ENCODE measurements at places on chromosomes 16 and 17.

DNA sequence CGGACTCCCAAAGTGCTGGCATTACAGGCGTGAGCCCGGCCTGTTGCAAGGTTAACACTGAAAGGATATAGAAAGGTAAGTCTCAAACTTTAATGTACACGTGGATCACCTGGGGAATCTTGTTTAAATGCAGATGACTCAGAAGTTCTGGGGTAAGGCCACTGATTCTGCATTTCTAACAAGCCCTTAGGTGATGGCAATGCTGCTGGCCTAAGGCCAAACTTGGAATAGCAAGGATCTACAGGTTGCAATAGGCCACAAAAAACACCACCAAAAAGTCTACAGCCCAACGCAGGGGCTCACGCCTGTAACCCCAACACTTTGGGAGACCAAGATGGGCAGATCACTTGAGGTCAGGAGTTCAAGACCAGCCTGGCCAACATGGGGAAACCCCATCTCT lies 4.2 kb downstream of the CMTM4 start:
- no peak for DNase-seq

- no peak for DNase-seq
These were observed 14.2 kb upstream of the ADGRG3 start for GRCh38 chr16:57653936-57654335.

DNA sequence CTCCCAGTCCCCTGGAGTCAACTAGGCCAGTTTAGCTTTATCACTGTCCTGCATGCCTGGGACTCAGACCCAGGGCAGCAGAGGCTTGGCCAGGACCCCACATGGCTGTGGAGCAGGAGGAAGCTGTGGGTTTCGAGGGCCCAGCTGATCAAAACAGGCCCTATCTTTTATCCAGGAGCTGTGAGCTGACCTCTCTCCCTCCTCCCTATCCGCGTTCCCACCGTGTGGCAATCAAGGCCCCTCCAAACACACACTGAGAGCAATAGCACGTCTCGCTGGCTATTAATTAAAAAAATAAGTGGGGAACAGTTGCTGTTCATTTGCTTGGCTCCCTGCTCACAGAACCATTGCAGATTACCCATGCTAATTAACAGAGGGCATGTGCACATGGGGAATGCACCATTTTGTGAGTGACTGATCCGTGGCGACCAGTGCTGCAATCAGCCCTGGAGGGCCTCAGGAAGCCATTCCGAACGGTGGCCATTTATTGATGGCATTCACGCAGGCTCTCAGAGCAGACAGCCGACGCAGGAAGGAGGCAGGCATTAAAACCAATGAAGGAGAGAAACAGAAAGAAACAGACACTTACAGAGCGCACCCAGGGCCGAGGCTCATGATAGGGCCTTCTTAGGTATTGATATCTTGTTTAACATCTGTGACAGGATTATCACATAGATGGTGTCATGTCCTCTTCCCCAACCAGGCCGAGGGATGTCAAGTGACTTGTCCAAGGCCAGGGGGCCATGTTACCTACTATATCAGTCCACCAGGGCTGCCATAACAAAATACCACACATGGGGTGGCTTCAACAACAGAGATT lies 157.1 kb downstream of the KATNIP start:
- no peak for DNase-seq

DNA sequence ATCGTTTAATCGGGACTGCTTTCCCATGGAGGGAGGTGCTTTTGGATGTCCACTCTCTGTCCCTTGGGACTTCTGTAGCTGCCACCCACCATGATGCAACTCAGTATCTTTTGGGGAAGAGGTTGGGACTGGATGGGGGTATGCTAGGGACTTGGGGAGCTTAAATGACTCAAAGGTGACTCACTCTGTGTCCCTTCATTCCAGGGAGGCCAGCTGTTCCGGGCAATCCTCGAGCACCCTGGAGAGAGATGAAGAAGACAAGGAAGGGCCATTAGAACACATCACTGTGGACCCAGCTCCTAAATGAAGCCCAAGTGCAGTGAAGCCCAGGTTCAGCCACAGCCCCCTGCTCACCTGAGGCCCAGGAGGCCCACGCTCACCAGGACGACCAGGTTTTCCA lies 4.6 kb downstream of the COL1A1 start:
- no peak for DNase-seq

GRCh38 chr16:56013962-56014552 lies 138.9 kb upstream of the CES5A start:
- DNase-seq: peak; percentile 44

- no peak for DNase-seq
These were observed 9.6 kb upstream of the EIF1 start for GRCh38 chr17:41678907-41679739.

DNA sequence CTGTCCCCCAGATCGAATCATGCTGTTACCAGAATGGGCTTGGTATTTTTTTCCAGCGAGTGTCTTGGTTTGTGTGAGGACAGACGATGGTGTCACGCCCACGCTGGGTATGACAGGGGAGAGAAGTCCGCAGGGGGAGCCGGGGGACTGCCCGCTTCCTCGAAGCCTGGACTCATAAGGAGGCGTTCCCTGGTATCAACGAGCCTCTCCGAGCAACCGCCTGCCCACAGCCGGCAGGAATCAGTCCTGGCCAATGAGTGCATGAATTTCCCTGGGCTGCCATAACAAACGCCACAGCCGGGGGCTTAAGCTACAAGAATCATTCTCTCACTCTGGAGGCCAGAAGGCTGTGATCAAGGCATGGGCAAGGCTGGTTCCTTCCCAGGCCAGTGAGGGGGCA lies 26.1 kb upstream of the JPH3 start:
- no peak for DNase-seq

DNA sequence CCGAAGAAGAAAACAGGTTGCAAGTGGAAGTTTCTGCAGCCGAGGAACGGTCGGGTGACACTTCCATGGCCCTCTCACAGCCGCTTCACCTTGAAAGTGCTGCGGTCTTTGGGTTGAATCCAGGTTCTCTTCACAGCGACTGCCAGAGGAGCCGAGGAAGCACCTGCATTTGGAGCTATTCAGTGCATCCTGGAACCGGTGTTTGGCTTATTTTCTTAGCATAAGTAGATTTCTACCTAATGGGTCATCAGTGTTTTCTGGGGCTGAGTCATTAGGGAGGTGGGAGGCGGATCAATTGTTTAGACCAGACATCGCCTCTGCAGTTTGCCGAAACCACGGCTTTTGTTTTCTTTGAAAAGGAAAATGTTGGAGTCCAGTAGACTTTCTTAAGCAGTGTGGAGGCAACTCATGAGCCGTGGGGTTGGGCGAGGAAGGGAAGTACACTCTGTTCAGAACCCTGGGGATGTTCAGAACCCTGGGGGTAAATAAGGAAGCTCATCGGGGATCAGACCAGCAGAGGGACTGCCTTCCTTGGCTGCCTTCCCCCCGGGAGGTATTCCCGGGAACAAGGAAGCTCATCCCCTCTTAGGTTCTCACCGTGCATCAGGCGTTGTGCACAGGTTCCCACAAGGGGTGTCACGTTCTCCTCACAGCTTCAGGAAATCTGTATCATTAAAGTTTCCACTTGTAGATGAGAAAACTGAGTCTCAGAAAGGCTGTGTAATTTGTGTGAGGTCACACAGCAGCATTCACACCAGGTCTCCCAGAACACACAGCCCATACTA lies 361.5 kb downstream of the SNX29 start:
- DNase-seq: peak; percentile 82

GRCh38 chr16:79151-80054 lies 1.4 kb downstream of the MPG start:
- DNase-seq: no peak

- DNase-seq: no peak
These were observed 73.9 kb upstream of the C16orf82 start for GRCh38 chr16:26992666-26993349.

DNA sequence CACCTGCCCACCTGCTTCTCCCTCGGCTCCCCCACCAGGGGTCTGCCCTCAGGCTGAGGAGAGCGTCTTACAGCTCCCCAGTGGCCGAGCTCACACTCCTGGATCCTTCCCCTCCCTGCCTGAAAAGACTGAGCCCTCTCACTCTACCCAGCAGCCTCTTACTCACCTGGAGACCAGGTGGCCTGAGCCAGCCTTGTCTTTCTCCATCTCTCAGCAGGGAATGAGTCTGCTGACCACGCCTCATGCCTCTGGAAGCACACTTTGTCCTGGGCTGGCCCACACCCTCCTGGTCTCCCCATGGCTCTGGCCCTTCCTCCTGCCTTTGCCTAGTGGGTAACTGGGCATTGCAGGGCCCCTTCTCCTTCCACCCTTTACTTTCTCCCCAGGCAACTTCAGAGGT lies 177.2 kb downstream of the ENGASE start:
- DNase-seq: no peak

- no peak for DNase-seq
These were observed 3.6 kb upstream of the MAP3K14 start for GRCh38 chr17:45320349-45320930.

DNA sequence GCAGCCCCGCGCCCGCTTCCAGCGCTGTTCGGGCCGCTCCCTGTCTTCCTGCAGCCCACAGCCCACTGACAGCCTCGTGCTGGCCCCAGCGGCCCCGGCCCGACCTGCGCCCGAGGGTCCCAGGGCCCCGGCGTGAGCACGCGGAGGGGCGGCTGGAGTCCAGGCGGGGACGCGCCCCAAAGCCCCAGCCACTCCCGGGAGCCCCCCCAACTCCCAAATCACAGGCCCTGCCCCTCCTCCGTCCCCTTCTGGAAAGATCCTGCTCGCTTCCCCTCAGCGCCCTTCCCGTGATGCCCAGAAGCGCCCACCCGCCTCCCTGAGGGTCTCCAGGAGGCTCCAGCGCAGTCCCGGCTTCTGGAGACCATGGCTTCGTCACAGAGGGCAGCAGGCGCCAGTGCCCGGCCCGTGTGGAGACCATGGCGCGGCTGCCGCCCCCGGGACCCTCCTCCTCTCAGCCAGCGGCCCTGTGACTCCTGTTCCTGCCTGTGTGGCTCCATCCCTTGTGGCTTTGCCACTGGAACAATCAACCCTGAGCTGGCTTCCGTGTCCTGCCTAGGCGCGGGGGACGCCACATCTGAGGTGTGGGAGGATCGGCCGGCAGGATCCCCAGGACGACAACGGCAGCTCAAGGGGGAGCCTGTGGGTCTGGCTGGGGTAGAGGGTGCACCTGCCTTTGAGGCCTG lies 3.9 kb downstream of the UTS2R start:
- no peak for DNase-seq

GRCh38 chr16:10494343-10495030 lies 85.9 kb downstream of the EMP2 start:
- DNase-seq: no peak

GRCh38 chr17:51079049-51079448 lies 41.6 kb downstream of the SPAG9 start:
- no peak for DNase-seq

DNA sequence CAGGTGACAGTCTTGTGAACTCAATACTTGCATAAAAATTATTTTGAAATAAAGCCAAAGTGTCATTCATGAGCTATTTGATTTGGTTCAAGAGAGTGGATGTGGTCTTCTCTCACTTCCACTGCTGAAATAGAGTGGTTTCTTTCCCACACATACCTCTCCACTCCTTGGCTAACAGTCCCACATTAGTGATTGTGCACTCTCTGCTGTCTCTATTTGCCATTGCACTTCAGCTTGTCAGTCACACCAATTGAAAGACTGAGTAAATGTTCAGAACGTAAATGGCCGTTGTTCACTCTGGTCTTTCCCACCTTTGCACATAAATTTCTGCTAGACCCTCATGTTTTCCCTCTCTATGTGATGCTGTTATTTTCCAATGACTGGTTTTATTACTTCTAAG lies 197.5 kb downstream of the FTO start:
- DNase-seq: no peak

- no peak for DNase-seq
These were observed 161.7 kb downstream of the IRF8 start for GRCh38 chr16:86060381-86061317.

- no peak for DNase-seq
These were observed 215.7 kb upstream of the FOXF1 start for GRCh38 chr16:86294535-86295196.

DNA sequence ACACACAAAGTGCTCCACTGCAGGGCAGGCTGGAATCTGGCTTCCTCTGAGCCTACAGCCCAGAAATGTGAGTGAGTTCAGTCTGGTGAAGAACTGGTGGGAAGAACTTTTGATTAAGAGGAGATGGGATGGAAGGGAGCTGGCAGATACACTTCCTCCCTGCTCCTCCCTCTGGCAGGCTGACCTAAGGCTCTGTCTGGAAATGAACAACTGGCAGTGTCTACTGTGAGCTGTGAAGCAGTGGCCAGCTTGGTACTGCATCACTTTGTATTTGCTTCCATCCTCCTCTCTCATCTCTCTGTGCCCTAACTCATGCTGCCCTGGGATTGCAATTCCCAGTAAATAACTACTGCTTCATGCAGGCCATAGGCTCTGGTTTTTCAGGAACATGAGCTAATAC lies 45.6 kb downstream of the MAF start:
- no peak for DNase-seq

DNA sequence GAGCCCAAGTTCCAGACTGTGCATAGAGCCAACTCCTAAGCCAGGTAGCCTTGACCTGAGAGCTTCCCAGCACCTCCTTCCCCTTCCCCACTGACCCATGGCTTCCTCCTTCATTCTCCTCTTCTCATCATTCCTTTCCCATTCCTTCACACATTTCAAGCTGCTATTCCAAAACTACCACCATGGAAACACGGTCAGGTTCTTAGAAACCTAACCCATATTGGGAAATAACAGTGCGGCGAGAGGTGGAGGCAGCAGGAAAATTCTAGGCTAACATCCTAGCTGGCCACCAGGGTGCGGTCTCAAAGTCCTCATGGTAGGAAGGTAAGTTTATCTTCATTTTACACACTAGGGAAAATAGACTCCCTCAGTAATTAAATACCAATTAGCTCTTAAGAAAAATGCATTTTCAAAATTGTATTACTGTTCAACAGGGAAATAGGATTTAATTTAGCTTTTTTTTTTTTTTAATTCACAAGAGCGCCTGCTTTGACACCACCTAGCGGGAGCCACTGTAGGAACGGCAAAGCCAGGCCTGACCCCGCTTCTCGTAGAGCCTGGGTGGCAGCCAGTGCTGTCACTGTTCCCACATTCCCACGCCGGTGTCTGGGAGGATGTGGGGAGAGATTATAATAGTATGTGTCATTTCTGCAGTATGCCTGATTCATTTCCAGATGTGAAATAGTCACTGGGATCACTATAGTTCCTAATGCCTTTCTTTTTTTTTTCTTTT lies 14.0 kb upstream of the SPHK1 start:
- no peak for DNase-seq

Measured in thyroid gland (tissue), 4 donors.